Activated CD8-positive, alpha-beta T cell treated with anti-CD3 and anti-CD28 coated beads for 36 hours (primary cell): ENCODE measurements at places on chromosomes 3 and 15. TPM values are rescaled to one million over a fixed set of nuclear protein-coding genes. Genes with fewer than 3 reads are reported as not detected.
A peak's percentile ranks its signal among the peaks of the same experiment; 100 is the strongest.

Gene RTP3
- not detected for total RNA-seq

Gene ITIH4
- 5.5 TPM for total RNA-seq

Gene NSMCE3
- total RNA-seq: 9.5 TPM

Gene FBXO45
- total RNA-seq: 18.2 TPM

Gene GOLGA8T
- total RNA-seq: 0.18 TPM

Gene SAMMSON
- total RNA-seq: not detected

Gene SPTBN5
- 0.14 TPM for total RNA-seq

DNA sequence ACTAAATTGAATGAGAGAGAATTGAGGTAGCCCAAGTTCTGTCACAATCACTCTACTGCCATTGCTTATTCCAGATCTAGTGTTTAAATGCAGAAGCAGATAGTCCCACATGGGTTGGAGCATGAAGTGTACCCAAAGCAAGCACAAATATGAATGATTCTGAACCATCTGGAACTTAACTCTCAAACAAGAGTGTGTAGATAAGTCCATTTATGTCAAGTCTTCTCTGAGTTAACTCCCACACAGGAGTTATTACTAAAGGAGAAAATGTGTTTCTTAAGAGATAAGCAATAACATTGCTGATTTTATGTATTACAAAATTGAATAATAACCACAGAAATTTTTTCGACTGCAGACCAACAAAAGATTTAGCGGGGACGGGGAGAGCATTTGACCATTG is 33.6 kb downstream of the PAQR9 start:
- peaks cover 21% of the 10 kb centered on the region for H3K27me3 ChIP-seq
- H3K4me3 ChIP-seq: no peak overlapping the region
- no peak for DNase-seq
- H3K27ac ChIP-seq: no peak overlapping the region

GRCh38 chr3:86788371-86788770 is 202.6 kb downstream of the VGLL3 start:
- no peak overlapping the region for H3K27ac ChIP-seq
- H3K36me3 ChIP-seq: no peaks in the 10 kb centered on the region
- no peak for DNase-seq
- H3K4me3 ChIP-seq: no peak overlapping the region

- no peaks in the 10 kb centered on the region for H3K36me3 ChIP-seq
- no peak overlapping the region for H3K27ac ChIP-seq
- H3K4me3 ChIP-seq: no peak overlapping the region
- peaks cover 5% of the 10 kb centered on the region for H3K4me1 ChIP-seq
- H3K27me3 ChIP-seq: peaks cover 7% of the 10 kb centered on the region
- no peak for DNase-seq
These were observed 184.8 kb downstream of the SHQ1 start for GRCh38 chr3:72663429-72663828.

DNA sequence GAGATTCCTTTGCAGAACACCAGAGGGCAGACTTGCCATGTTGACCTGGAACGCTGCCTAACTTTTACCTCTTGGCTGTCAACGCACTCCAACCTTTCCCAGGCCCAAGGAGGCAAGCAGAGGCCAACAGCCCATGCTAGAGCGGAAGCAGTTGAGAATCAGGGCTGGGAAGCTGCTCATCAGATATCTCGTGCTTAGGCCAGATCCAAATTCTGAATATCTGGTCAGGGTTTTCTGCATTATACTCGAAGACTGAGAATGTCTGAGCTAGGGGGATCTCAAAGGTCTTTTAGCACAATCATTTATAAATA is 2.5 kb downstream of the XIRP1 start:
- H3K36me3 ChIP-seq: no peaks in the 10 kb centered on the region
- H3K4me1 ChIP-seq: peaks cover 26% of the 10 kb centered on the region
- H3K27ac ChIP-seq: no peak overlapping the region
- peak; percentile 65 for DNase-seq
- H3K4me3 ChIP-seq: no peak overlapping the region
- H3K27me3 ChIP-seq: no peaks in the 10 kb centered on the region

DNA sequence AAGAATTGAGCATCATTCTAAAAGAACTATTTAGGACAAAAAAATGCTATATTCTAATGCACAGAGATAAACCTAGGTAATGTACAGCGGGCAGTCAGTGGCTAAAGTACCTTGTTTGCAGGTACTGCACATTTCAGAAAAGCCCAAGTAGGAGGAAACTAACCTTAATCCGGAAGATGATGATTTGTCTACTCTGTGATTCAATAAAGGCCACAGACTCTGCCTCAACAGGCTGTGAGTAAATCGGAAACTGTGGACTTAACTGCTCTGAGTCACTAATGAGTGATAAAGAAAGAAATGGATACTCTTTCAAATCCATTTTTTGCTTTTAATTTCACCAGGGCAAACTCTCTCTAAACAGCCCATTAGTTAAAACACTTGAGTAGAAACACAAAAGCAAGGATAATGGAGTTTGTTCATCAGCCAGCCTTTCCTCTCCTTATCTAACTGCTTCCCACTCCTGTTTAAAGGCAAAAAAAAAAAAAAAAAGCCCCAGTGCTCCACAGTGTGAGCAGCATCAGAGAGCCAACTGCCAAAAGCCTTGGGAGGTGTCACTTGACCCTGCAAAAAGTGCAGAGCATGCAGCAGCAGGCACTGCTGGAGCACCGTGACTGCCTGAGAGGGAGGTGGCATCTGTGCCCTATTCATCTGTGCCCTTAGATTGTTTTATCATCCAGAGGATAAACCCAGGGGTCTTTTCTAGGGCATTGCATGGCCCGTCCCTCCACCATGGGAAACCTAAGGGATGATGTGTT is 187.7 kb downstream of the SATB1 start:
- H3K4me1 ChIP-seq: peaks cover 9% of the 10 kb centered on the region
- no peak overlapping the region for H3K27ac ChIP-seq
- no peaks in the 10 kb centered on the region for H3K36me3 ChIP-seq
- no peak overlapping the region for H3K4me3 ChIP-seq

GRCh38 chr15:99449514-99449913 is 116.3 kb upstream of the MEF2A start:
- DNase-seq: no peak
- H3K36me3 ChIP-seq: no peaks in the 10 kb centered on the region
- no peaks in the 10 kb centered on the region for H3K27me3 ChIP-seq
- H3K4me3 ChIP-seq: no peak overlapping the region

DNA sequence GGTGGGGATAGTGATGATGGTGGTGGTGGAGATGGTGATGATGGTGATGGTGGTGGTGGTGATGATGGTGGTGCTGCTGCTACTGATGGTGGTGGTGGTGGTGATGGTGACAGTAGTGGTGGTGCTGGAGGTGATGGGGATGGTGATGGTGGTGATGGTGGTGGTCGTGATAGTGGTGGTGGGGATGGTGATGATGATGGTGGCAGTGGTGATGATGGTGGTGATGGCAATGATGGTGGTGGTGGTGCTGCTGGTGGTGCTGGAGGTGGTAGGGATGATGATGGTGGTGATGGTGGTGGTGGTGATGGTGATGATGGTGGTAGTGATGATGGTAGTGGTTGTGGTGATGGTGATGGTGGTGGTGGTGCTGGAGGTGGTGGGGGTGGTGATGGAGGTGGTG is 21.3 kb downstream of the DNAJB8 start:
- peaks cover 21% of the 10 kb centered on the region for H3K4me1 ChIP-seq
- H3K27ac ChIP-seq: no peak overlapping the region
- DNase-seq: no peak
- no peak overlapping the region for H3K4me3 ChIP-seq

DNA sequence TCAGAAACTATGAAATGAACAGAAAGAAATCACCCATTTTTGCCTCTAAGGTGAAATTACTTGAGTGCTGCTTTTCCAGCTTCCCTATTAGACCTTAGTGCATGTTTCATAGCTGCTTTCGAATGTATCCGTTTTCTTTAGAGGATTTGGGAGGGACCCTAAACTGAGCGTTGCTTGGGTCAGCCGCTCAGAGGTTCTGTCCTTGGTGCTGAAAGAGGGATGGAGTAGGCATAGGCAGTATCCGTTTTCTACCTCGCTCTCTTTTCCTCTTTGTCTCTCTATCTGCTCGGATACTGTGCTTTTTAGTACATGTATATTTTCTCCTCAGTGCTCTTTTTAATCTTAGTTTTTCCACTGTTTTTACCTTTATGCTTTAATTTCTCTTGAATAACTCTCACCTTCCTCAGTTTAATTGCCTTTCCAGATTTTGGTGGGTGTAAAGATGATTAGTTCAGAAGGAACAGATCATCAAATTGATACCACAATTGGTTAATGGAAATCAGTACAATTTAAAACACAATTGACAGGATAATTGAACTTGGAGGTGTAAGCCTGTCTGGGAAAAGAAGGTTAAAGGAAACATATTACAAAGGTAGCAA is at the start of gene DRD3:
Gene DRD3 (minus strand): TSS at position 283 of the 599 bp plus-strand sequence. CDS start 7,060 bp downstream, outside the sequence.
- H3K4me3 ChIP-seq: no peak within 1 kb of the TSS
- H3K36me3 ChIP-seq: no peaks in the 10 kb centered on the region
- peak; percentile 41 for DNase-seq
- H3K27me3 ChIP-seq: no peaks in the 10 kb centered on the region
- peaks cover 5% of the 10 kb centered on the region for H3K4me1 ChIP-seq
- H3K27ac ChIP-seq: no peak within 1 kb of the TSS

- no peak for DNase-seq
- no peak overlapping the region for H3K4me3 ChIP-seq
- no peaks in the 10 kb centered on the region for H3K27me3 ChIP-seq
- H3K4me1 ChIP-seq: no peaks in the 10 kb centered on the region
- no peaks in the 10 kb centered on the region for H3K36me3 ChIP-seq
These were observed 56.1 kb upstream of the PIAS1 start for GRCh38 chr15:67997996-67998395.

GRCh38 chr3:142586803-142587406 is 8.4 kb upstream of the ATR start:
- no peak overlapping the region for H3K27ac ChIP-seq
- no peak overlapping the region for H3K4me3 ChIP-seq
- H3K4me1 ChIP-seq: no peaks in the 10 kb centered on the region
- no peaks in the 10 kb centered on the region for H3K36me3 ChIP-seq

GRCh38 chr3:139032326-139033002 is 11.7 kb upstream of the PRR23B start:
- no peak for DNase-seq
- H3K4me1 ChIP-seq: no peaks in the 10 kb centered on the region
- H3K27ac ChIP-seq: no peak overlapping the region
- H3K36me3 ChIP-seq: no peaks in the 10 kb centered on the region
- H3K4me3 ChIP-seq: no peak overlapping the region

- no peak for DNase-seq
- H3K36me3 ChIP-seq: peaks cover 89% of the 10 kb centered on the region
- no peaks in the 10 kb centered on the region for H3K27me3 ChIP-seq
- no peak overlapping the region for H3K4me3 ChIP-seq
- H3K27ac ChIP-seq: no peak overlapping the region
These were observed 19.8 kb upstream of the MTHFS start for GRCh38 chr15:79916502-79917132.

- no peaks in the 10 kb centered on the region for H3K27me3 ChIP-seq
- no peak overlapping the region for H3K27ac ChIP-seq
- H3K4me1 ChIP-seq: peaks cover 27% of the 10 kb centered on the region
- H3K4me3 ChIP-seq: no peak overlapping the region
- no peaks in the 10 kb centered on the region for H3K36me3 ChIP-seq
- no peak for DNase-seq
These were observed 67.6 kb downstream of the SFMBT1 start for GRCh38 chr3:52978109-52978754.

DNA sequence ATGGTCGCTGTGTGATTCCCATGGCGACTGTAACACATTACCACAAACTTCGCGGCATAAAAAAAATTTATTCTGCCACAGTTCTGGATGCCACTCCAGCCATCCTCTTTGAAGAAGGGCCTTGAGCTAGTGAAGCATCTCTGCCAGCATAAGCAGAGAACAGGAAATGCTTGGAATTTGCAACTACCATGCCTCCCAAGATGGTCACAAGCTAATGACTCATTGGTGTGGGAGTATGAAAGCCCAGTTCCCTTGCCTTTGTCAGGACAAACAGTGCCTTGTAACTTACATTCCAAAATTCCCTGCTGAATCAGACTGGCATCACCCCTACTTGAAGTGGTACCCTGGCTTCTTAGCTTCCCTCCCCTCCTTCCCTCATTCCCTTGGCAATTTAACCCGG is 129.7 kb downstream of the PROS1 start:
- no peaks in the 10 kb centered on the region for H3K4me1 ChIP-seq
- H3K27ac ChIP-seq: no peak overlapping the region
- no peak for DNase-seq
- H3K4me3 ChIP-seq: no peak overlapping the region
- no peaks in the 10 kb centered on the region for H3K27me3 ChIP-seq
- no peaks in the 10 kb centered on the region for H3K36me3 ChIP-seq

GRCh38 chr15:87267798-87268197 is 988.7 kb downstream of the NTRK3 start:
- no peak overlapping the region for H3K27ac ChIP-seq
- no peaks in the 10 kb centered on the region for H3K4me1 ChIP-seq
- peaks cover 2% of the 10 kb centered on the region for H3K27me3 ChIP-seq
- no peak for DNase-seq
- H3K4me3 ChIP-seq: no peak overlapping the region

DNA sequence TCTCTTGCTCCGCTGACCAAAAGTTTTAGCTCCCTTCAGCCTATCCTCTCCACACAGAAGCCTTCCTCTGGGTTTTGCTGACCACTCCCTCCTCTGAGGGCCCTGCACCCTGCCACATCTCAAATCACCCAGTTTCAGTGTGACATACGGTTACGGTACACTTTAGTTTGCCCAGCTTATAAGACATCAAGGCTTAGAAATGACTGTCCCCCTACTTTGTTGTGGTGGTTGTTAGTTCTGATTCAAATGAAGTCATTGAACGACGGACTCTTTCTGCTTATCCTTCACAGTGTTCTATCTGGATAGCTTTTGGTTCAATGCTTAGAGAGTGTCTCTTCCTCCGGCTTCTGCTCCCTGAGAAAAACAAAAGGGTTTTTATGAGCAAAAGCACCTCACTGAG is 68.0 kb upstream of the NDUFB4 start:
- H3K27ac ChIP-seq: no peak overlapping the region
- no peak for DNase-seq
- peaks cover 1% of the 10 kb centered on the region for H3K4me1 ChIP-seq
- no peak overlapping the region for H3K4me3 ChIP-seq
- H3K27me3 ChIP-seq: peaks cover 8% of the 10 kb centered on the region

- H3K36me3 ChIP-seq: no peaks in the 10 kb centered on the region
- H3K27ac ChIP-seq: peak overlapping the region; percentile 33
- no peak for DNase-seq
- no peak overlapping the region for H3K4me3 ChIP-seq
- no peaks in the 10 kb centered on the region for H3K27me3 ChIP-seq
These were observed 17.4 kb downstream of the KAT2B start for GRCh38 chr3:20057612-20058180.

GRCh38 chr3:53225181-53225580 is 30.6 kb downstream of the TKT start:
- H3K36me3 ChIP-seq: peaks cover 39% of the 10 kb centered on the region
- no peak for DNase-seq
- no peak overlapping the region for H3K4me3 ChIP-seq
- no peaks in the 10 kb centered on the region for H3K27me3 ChIP-seq
- H3K4me1 ChIP-seq: no peaks in the 10 kb centered on the region
- no peak overlapping the region for H3K27ac ChIP-seq

- DNase-seq: peak; percentile 49
- H3K4me1 ChIP-seq: peaks cover 24% of the 10 kb centered on the region
- H3K27ac ChIP-seq: peak overlapping the region; percentile 70
- peaks cover 10% of the 10 kb centered on the region for H3K36me3 ChIP-seq
- H3K4me3 ChIP-seq: peak overlapping the region; percentile 81
These were observed 1.1 kb downstream of the SLC35G2 start for GRCh38 chr3:136819731-136820679.

GRCh38 chr3:198065897-198066296 is 105.9 kb downstream of the LMLN start:
- no peaks in the 10 kb centered on the region for H3K36me3 ChIP-seq
- H3K27me3 ChIP-seq: peaks cover 4% of the 10 kb centered on the region
- peaks cover 4% of the 10 kb centered on the region for H3K4me1 ChIP-seq
- no peak overlapping the region for H3K27ac ChIP-seq
- no peak overlapping the region for H3K4me3 ChIP-seq
- no peak for DNase-seq
